Bladder microvascular endothelial cell (primary cell): ENCODE measurements at places on chromosomes 5 and 9. TPM values are rescaled to one million over a fixed set of nuclear protein-coding genes. Genes with fewer than 3 reads are reported as not detected.

ANKRD20A1 gene
- total RNA-seq: 0.97 and 14.1 TPM in 2 replicates

LIX1 gene
- total RNA-seq: not detected in 2 replicates

INSL6 gene
- 0.13 TPM in 1 of 2 replicates, not detected in the other for total RNA-seq

BRINP1 gene
- 0.06 and 0.16 TPM in 2 replicates for total RNA-seq

OBP2B gene
- total RNA-seq: not detected in 2 replicates
